ENCODE measurements at places on chromosomes 1 and 21.

DNA sequence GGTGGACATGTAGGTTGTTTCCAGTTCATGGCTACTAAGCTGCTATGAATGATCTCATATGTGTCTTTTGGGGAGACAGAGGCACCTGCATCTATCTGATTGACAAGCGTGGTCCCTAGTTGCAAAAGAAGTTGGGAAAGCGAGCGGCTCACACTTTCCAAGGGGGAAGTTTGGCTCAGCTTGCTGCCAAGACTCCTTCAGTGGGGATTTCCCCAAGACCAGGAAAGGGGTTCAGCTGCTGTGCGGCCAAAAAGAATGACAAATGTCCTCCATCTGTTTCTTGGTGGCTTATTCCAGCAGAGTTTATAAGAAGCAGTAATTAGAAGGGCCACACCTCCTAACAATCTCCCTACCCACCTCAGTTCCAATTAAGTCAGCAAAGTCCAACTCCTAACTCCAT, 128.5 kb upstream of the GALNT2 start:
- no peak for DNase-seq

GRCh38 chr1:168755800-168756418, 26.9 kb upstream of the DPT start:
- DNase-seq: no peak

- DNase-seq: no peak
Measured at GRCh38 chr1:213164561-213164960, 113.5 kb downstream of the RPS6KC1 start.

DNA sequence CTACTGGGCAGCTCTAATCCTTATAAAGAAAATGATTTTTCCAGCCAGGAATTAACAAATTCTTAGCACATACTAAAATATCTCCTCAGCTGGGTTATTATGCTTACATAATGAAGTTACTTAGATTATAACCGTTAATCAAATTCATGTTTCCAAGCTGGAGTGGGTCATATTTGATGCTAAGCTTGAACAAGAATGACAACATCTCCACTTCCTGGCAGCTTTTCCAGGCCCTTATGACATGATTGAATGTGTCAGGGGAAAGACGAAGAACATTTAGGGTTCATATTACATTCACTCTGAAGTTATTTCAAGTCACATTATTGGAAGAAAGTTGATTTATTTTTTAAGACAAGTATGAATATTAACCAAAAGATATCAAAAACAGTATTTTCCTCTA, 333.7 kb downstream of the PCP4 start:
- DNase-seq: no peak

DNA sequence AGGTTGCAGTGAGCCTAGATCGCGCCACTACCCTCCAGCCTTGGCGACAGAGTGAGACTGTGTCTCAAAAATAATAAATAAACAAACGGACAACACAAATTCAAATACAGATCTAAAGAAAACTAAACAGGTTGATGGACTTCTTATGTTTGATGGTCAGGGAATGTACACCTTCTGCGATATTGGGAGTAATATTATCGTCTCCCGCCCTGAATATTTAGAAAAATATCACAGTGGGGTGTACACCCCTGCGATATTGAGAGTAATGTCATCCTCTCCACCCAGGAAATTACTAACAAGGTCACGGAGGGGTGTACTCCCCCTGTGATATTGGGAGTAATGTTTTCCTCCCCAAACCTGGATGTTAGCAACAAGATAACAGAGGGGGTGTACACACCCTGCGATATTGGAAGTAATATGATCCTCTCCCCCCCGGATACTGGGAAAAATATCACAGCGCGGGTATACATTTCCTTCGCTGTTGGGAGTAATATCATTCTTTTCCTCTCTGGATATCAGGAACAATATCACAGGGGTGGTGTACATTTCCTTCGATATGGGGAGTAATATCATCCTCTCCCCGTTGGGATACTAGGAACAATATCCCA, 1.4 kb upstream of the CFAP298 start:
- DNase-seq: no peak

- no peak for DNase-seq
Measured at GRCh38 chr21:46562964-46563607, 41.8 kb downstream of the S100B start.

DNA sequence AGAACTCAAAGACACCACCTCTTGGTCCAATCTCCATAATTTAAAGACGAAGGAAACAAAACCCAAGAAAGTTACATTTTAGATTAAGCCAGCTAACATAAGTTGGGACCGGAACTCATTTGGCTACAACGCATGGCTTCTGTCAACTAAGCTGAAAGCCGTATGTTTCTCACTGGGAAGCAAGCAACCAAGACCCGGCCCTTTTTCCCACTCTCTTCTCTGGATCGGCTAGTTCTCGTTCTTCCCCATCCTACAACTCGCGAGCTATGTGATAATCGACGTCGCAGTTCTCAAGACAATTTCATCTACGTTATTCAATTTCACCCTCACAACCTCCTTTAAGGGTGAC, 601 bp downstream of the CCT8 start:
- DNase-seq: no peak

Data from NCI-H1417 treated with DMSO at 0.1 percent for 48 hours (cell line).